ENCODE measurements at places on chromosomes 7 and 10.
A peak's percentile ranks its signal among the peaks of the same experiment; 100 is the strongest.

- DNase-seq = no peak
Observed at GRCh38 chr7:71354716-71355115, 222.8 kb downstream of the GALNT17 start.

- peak; percentile 7 for DNase-seq
Observed at GRCh38 chr10:113960617-113961181, 83.0 kb upstream of the ADRB1 start.

- no peak for DNase-seq
Observed at GRCh38 chr10:123788981-123789380, 102.6 kb downstream of the CPXM2 start.

- DNase-seq = no peak
Observed at GRCh38 chr10:44116474-44116873, 268.4 kb downstream of the CXCL12 start.
